WERI-Rb-1 (cell line): ENCODE measurements at places on chromosomes 2 and 18.

DNA sequence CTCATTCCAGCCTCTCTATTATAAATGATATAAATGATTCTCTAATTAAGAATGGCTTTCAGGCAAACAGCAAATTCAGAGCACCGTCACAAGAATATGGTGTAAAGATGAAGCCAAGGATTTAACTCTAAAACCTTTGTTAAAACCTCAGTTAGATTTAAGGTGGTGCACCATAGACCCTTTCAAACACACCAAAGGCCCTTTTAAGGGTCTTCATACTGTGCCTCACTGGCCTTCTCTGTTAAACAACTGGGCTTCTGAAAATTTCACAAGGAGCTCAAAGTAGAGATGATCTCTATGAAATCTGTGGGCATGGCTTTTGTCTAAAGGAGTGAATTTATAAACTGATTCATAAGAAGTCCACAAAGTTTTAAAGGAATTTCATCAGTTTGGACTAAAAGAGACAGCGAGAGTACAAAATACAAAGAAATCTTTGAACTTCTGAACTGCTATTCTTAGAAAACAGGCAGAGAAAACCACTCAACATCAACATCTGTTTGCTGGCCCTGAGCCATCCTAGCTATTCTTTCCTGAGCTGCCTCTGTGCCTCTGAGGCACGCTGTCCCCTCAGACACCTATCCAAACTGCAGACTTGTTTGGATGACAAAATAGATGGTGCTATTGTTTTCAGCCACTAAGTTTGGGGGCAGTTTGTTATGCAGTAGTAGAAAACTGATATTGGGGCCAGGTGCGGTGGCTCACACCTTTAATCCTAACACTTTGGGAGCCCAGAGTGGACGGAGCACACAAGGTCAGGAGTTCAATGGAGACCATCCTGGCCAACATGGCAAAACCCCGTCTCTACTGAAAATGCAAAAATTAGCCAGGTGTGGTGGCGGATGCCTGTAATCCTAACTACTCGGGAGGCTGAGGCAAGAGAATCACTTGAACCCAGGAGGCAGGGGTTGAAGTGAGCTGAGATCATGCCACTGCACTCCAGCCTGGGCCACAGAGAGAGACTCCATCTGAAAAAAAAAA is 72.9 kb upstream of the MYCN start:
- DNase-seq = no peak

GRCh38 chr2:192064459-192064858 is 130.3 kb downstream of the TMEFF2 start:
- no peak for DNase-seq

DNA sequence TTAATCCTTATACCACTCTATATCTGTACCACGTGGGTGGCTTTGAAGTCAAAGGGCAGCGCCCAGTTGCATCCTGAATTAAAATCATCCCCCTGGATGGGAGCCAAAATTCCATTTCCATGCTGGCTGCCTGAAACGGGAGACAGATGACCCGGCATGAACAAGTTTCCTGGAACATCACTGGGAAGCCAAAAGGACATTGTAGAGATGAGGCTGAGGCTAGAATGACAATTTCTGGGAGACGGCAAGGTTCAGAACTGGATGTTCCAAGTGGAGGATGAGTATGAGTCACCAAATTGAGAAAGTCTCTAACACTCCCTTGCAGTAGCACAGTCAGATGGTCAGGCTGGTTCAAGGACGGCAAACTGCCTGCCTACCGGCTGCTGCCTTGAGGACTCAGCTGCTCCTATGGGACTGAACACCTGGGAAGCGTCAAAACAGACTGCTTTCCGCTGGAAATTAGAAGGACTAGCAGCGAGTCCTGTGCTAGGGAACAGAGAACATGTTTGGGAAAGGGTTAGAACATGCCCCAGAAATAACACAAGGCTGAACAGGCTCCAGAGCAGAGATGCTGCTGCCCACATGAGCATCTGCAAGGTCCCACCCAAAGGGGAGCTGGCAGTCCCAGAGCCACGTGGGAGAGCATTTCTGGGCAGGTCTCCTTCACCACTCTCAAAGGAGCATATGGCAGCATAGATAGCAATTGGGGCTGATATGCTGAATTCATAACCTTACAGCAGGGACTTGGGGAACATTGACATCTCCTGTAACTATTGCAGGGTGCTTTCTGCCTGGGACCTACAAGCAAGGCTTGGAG is 32.0 kb downstream of the YPEL5 start:
- no peak for DNase-seq

- DNase-seq = no peak
These were observed 134.6 kb downstream of the MAP4K4 start for GRCh38 chr2:101832114-101832513.
